ENCODE measurements at places on chromosomes 16 and 17.

DNA sequence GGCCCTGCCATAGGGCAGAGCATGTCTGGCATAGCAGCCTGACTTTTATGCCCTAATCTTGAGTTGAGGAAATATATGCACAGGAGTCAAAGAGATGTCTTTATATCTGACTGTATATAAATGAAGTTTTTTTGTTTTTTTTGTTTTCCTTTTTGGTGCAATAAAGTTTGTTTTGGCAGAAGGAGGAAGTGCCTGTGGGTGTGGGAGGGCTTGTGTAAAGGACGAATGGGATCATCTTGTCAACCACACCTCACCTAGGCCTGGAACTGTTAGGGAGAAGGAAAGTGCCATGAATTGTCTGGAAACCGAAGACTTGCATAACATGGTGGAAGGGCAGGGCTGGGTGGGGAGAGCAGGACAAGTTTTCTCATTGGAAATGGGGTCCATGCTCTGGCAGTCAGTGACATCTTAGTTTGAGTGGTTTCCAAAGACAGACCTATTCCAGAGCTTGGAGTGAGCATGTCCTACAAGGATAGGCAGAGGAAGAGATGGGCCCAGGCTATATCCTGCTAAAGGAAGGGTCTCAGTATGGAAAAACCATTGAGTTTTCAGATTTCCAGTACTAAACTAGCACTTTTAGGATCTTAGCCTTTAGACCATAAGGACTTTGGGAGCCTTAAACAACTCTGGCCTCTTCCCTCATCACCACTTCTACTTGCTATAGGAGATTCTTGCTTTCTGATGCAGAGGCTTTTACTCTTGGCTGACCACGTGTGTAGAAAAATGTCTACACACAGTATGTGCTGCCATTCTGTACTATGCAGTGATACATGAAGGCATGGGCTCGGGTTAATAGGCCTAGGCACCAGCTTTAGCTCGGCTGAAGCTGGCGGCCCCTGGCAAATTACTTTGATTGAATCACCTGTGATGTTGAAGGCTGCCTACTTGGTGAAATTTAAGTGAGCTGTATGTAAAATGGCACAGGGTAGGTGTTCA lies 15.5 kb downstream of the SNF8 start:
- no peak for DNase-seq

DNA sequence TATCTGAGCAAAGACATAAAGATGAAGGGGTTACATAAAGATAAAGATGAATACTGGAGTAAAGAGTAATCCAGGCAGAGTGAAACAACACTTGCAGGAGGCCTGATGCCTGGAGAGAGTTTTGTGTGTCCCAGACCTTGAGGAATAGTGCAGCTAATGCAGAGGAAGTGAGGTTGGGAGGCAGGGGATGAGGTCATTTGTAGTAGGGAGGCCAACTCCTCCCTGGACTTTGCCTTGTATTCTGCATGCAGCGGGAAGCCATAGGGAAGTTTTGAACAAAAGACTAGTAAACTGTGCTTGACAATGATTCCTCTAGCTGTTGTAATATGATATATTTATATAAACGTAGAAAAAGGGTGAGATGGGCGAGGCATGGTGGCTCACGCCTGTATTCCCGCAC lies 356.6 kb downstream of the KCNJ2 start:
- no peak for DNase-seq

GRCh38 chr17:35568561-35568960 lies 7.9 kb upstream of the SLFN14 start:
- peak; percentile 59 for DNase-seq

- no peak for DNase-seq
These were observed 4.0 kb upstream of the KAT8 start for GRCh38 chr16:31113121-31114120.

GRCh38 chr16:56961851-56962281 lies at the start of gene CETP:
TSS of gene CETP (plus strand) at chr16:56961950. CDS start at chr16:56961980, 30 bp downstream.
- DNase-seq, result no peak

DNA sequence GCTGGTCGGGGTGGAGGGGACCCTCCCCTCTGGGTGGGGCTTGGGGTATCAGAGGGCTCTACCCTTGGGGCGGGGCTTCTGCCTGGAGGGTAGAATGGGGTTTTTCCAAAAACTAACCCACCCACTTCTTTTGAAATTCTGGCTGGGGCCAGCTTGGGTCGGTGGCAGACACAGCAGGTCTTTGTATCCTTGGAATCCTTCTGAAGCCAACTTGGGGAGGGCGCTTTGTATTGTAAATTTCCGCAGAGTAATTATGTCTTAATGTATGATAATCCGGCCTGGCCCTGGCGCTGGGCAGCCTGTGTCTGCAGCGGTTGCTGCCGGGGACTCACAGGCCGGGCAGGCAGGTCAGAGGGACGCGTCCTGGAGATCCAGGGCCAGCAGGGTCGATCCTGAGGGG lies 33.9 kb upstream of the GSE1 start:
- DNase-seq, result no peak

GRCh38 chr16:86798247-86799041 lies 220.1 kb downstream of the FOXL1 start:
- no peak for DNase-seq

DNA sequence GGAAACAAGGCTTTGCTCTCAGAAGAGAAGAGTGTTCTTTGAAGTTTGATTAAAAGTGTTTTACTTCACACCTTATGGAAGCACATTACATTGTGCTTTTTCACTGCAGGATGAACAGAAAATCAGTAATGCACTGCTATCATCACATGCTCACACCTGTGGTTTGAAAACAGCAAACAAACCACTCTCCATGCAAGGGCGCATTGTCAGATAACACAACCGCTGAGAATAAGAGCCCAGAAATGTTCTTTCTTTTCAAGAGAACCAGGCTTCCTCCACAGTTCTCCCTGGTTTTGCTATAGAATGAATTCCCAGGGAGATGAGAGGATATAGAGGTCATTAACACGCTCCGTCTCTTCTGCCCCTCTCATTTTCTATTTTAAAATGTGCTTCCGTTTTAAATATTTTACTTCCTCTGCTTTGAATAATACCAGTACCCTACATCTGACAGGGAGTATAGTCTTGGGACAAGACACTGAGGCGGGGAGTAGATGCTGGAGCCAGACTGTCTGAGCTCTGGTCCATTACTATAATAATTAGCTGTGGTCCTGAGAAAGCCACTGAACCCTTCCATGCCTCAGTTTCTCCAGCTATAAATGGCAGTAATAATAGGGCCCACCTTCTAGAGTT lies 71.6 kb downstream of the CDK5R1 start:
- DNase-seq, result no peak

GRCh38 chr16:79329166-79329521 lies 271.4 kb downstream of the MAF start:
- no peak for DNase-seq

- DNase-seq, result no peak
These were observed 85.8 kb upstream of the SEC14L1 start for GRCh38 chr17:77054936-77055335.

DNA sequence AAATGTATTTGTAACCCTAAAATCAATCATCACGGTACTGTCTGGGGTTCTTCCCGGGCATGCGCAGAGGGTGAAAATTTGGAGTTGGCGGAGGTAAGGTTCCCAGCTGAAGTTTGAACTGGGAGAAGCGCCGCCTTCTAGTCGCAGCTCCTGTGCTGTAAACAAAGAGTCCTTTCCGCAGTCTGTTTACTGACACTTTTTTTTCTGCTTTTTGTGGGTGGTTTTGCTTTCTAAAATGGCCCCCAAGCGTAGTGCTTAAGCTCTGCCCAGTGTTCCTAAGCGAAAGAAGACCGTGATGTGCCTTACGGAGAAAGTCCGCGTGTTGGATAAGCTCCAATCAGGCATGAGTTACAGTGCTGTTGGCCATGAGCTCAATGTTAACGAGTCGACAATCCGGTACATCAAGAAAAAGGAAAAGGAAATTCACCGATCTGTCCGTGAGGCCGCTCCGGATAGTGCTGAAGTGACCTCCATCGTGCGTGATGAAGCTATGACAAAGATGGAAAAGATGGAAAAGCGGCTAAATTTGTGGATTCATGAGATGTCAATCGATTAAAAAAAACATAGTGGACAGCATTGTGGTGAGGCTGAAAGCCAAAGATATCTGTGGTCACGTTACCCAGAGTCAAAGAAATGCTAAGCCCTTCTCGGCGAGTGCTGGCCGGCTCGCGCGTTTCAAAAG lies 570 bp upstream of the CFDP1 start:
- peak; percentile 80 for DNase-seq

GRCh38 chr17:71202449-71202848 lies 918.4 kb upstream of the SOX9 start:
- no peak for DNase-seq

- DNase-seq, result no peak
These were observed 79.6 kb upstream of the CACNG5 start for GRCh38 chr17:66755101-66755943.

DNA sequence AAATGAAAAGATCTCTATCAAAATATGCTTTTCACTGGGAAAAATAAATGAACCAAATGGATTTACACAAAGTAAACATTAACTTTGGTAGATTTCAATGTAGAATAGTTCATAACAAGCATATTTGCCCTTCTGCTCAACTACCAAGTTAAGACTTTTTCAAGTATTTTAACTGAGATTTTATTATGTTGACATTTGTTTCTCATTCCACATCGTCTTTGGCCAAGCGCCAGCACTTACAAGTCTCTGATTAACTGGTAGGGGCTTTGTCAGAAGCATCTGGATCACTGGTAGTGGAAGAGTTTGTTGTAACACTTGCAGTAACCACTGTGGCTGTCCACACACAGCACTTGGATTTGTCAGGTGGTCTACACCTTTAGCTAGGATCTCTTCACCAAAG lies 22.9 kb downstream of the SLFN12L start:
- DNase-seq, result no peak

DNA sequence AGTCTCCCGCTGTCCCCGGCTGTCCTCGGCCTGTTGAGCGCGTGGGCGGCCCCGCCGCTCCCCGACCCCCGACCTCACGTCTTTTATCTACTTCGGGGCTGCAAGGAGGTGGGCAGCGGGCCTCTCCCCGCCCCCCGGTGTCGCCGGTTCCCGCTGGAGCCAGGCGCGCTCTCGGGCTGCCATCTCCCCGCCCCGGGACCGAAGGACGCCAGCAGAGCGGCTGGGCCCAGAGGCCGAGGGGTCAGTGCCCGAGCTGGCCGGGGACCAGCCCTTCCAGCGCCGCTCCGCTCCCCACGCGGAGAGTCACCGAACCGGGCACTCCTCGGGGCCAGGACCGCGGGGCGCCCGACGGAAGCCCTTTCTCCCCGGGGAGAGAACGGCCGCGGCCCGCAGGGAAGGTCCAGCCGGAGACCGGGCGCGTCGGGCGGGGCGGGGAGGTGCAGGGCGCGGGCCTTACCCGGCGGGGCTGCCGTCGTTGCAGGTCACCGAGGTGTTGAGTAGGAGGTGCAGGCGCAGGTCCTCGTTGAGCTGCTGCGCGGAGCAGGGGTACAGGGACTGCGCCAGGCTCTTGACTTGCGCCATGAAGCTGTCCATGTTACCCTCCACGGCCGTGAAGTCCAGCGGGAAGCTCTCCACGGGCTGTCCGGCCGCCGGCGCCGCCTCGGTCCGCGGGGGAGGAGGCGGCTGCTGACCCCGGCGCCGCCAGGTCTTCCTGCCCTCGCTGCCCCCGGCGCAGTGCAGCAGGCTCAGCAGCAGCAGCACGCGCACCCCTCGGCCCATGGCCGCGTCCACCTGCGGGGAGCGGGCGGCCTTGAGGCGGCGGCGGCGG lies 643 bp downstream of the NOTUM start:
- no peak for DNase-seq

- peak; percentile 93 for DNase-seq
These were observed 945 bp downstream of the SGSH start for GRCh38 chr17:80219013-80219762.

GRCh38 chr16:23500862-23501225 lies 9.4 kb downstream of the GGA2 start:
- no peak for DNase-seq

GRCh38 chr17:56310782-56311181 lies 157.5 kb downstream of the ANKFN1 start:
- no peak for DNase-seq

- DNase-seq, result peak; percentile 51
These were observed 10.4 kb downstream of the NHERF1 start for GRCh38 chr17:74758848-74759168.

- no peak for DNase-seq
These were observed 1.9 kb downstream of the OR1F1 start for GRCh38 chr16:3189869-3190268.

DNA sequence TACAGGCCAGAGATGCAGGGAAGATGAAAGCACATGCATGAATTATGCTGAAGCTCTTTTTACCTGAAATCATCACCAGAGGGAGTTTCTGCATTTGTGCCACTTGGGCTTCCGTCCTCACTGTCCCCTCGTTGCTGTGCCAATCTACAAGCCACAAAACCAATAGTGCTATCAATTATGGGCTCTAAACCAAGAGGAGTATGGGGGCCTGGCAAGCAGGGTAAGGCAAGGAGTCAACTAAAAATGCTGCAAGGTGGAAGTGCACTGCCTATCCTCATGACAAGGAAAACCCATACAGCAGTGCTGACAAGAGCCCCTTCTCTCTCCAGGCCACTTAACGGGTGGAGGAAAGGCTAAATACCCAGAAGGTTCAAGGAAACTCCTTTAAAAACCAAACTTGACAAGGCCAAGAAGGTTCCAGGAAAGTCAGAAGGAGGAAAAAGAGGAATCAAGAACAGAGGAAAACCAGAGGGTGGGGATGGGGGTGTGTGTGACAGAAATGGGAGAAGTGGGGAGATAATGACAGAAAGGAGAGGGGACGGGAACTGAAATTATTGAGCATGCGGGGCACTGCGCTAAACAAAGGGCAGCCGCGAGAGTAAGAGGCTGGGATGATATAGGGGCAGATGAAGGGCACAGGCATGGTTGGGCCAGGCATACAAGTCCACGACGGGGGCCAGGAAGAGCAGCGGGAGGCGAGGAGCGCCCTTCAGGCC lies 674 bp downstream of the C17orf75 start:
- peak; percentile 75 for DNase-seq

DNA sequence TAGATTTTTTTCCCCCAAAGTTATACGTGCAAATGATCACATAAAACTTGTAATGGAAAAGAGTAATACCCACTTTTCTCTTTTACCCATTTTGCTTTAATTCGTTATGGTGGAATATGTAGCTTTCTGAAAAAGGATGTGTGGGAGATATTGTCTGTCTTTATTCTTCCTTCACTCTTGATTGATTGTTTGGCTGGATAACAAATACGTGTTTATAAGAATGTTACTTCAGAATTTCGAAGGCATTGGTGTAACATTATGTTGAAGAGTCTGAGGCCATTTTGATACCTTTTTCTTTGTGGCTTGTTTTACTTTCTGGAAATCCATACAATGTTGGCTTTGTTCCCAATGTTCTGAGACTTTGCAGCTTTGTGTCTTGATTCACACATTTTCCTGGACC lies 71.4 kb downstream of the BCAS3 start:
- DNase-seq, result no peak

GRCh38 chr17:58382108-58382871 lies 30.3 kb upstream of the SUPT4H1 start:
- DNase-seq, result peak; percentile 41

- DNase-seq, result no peak
These were observed 45.5 kb upstream of the SLC25A19 start for GRCh38 chr17:75334723-75335122.
